NCI-H1417 (cell line): ENCODE measurements at places on chromosomes 5 and 9.

DNA sequence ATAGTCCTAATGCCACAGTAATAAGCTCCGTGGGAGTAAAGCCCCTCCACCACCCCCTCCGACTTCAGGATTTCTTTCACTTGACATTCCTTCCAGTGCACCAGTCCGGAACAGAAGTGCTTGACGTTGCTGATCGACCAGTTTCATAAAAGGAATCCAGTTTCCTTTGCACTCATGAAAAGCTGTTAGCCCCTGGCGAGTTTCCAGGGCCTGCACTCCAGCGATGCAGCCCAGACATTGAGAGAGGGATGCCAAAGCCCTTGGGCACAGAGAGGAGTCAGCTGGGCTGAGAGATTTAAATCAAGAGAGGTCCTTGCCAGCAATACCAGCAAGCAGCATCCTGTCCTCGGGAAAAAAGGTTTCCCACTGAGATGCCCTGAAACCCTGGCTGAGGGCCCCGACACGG, 170.1 kb downstream of the GABBR2 start:
- peak; percentile 59 for DNase-seq

GRCh38 chr9:134320868-134321471, 5.3 kb upstream of the RXRA start:
- no peak for DNase-seq

DNA sequence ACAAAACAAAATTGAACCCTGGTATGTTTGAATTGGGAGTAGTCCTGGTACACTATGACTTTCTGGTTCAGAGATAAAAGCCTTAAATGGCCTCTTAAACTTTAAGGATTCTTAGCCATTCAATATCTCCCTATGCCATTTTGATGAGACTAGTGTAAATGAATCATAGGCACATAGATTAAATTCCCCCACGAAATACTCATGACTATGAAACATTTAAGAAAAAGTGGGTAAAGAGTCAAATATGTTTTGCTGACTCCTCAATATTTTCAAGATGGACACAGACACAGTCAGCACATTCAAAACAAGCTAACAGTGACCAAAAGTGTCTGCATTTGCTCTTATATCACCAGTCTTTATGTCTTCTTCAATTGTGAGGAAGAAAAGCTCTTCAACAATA, 278.3 kb downstream of the PDE4D start:
- DNase-seq = no peak

DNA sequence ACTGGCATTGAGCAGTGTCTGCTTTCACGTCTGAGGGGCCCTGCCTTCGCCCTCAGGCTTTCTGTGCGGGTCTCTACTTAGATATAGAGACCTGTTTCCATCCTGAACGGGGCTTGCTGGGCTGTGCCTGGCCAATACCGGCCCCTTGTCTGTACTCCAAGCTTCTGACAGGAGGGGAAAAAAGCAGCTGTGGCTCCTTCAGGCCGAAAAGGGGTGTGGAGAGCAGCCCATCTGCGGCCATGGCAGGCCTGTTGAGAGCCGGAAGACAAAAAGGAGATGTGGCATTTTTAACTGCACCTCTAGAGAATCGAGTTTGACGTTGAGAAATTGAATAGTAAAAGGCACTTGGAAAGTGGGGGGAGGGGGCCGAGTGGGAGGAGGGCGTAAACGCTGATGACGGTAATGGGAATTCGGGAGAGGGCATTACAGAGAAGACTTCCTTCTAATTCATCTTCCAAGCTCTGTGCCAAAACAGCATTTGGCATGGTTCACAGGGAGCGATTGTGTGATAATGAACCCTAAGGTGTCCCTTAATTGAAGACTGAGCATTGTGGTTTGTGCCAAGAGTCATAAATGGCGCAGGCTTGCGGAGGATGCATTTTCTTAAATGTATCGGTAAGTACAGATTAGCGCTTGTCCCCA, 25.1 kb upstream of the PRDM12 start:
- peak; percentile 13 for DNase-seq

DNA sequence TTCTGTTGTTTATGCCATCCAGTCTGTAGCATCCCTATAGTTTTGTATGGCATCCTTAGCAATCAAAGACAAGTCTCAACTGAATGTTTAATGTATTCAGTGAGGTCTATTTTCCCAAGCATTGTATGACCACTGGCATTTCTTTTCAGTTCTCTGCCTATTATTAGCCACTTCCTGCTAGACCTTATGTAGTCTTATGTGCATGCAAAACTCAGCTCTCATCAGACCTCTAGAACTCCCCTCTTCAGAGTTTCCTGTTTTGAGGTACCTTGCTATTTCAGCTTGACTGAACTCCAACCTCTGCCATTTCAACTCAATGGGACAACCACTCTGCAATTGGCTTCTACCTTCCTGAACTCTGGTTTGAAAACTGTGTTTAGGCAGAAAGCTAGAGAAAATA, 113.2 kb downstream of the SLC25A46 start:
- DNase-seq = no peak

DNA sequence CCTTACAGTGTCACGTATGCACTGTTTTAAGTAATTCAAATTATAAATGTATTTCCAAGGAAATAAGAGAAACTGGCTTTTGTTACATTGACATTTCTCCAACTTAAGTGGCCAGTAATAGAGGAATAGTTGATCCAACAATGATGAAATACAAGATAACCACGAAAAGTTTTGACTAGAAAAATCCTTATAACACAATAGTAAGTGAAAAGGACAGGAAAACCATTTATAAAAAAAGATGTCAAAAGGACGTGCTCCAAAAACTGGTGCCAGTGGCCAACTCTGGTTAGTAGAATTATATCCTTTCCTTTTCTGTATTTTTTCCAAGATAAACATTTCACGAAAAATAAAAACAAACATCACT, 210.9 kb downstream of the GAPVD1 start:
- no peak for DNase-seq

DNA sequence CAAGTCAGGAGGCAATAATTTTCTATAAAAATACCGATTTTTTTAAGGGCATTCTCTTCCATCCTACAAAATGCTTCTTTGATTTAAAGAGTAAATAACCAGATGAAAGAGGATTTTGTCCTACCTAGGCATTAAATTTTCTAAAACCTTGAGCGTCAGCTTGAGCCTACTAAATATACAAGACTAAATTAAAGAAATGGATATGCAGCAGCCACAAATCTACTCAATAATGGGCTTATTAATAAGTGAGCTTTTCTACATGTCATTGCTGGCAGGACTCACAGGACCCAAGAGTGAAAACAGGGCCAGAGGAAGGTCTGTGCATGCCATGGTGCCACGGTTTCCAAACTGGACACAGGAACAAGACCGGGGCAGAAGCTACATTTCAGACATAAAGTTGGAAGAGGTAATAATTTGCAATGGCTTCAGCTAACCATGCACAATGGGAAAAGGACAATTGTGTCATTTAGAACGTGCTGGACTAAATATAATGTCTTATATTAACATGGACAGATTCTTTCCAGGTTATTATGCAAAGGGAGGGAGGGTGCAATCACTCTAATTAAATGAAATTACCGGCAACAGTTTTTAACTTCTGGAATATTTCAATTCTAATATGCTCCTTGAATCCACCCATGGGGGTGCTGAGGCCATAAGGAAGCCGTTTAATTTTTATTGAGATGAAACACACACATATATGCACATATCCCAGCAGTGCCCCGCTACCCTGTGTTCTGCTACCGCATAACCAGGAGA, 5.2 kb downstream of the WHRN start:
- DNase-seq = no peak

GRCh38 chr9:83662933-83663332, 40.0 kb downstream of the IDNK start:
- DNase-seq = no peak

GRCh38 chr9:28799876-28800275, 1226.6 kb upstream of the C9orf72 start:
- no peak for DNase-seq

- DNase-seq = no peak
Measured at GRCh38 chr9:98410185-98410697, 154.8 kb upstream of the TBC1D2 start.

GRCh38 chr5:112063856-112064255, 306.9 kb upstream of the NREP start:
- DNase-seq = no peak

DNA sequence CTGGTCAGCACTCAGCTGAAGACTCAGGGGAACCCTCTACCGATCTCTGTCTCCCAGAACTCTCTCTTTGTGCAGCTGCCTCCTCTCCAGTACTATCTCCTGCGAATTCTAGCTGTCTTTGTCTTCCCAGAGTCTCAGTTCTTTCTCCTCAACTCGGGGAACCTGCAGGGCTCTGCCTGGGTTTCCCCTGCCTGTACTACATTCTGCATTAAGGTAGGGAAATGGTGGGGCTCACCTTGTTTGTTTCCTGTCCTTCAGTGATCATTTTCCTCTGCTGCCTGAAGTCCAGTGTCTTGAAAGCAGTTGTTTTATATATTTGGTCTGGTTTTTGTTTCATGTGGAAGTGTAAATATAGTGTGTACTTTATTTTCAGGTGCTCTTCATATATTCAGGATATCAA, 43.1 kb upstream of the IGFBPL1 start:
- DNase-seq = peak; percentile 10

DNA sequence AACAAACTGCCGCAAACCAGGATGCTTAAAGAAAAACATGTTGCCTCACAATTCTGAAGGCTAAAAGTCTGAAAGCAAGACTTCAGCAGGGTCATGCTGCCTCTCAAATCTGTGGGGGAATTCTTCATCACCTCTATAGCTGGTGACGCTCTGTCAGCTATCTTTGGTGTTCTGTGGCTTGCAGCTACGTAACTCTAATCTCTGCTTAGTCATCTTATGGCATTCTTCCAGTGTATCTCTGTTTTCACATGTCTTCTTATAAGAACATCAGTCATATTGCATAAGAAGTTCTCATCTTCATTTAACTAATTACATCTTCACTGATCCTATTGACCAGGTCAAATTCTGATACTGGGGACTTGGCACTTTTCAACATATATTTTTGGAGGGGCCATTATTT, 243.0 kb downstream of the CDH10 start:
- DNase-seq = no peak

- no peak for DNase-seq
Measured at GRCh38 chr9:131275332-131276093, 797 bp downstream of the FAM78A start.

GRCh38 chr5:7881091-7881490, 12.1 kb downstream of the MTRR start:
- DNase-seq = no peak

- DNase-seq = no peak
Measured at GRCh38 chr5:56147659-56148230, 85.4 kb downstream of the ANKRD55 start.

DNA sequence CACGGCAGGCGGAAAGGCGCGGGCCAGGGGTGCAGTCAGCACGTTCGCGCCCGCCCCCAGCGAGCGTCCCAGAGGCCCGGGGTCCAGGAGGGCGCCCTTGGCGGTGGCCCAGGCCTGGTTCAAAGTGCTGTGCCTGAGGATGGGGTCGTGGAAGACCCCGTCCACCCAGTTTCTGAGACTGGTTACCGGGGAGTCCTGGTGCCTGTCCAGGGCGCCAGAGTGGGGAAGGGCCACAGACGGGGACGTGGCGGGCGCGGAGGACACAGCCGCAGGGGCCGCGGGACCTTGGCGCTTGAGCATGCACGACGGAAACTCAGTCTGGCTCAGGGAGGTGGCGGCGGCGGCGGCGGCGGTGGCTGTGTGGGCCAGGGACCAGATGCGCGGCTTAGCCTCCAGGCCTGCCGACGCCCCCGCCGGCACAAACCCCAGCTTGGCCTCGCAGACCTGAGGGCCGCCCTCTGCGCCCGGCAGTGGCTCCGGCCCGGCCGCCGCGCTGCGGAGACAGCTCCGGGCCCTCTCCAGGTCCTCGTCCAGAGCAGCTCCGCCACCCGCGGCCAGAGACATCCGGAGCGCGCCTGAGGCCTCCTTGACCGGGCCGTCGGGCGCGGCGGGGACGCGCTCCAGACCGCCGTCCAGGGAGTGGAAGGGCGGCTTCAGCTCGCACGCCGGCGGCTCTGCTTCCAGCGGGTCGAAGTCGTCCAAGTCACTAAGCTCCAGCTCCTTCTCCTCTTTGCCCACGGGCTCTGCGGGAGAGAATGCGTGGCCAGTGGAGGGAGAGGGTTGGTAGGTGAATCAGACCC, 4.5 kb downstream of the IRX4 start:
- no peak for DNase-seq
